ENCODE measurements at places on chromosomes 3 and 15.

GRCh38 chr3:29412110-29412509, 131.2 kb downstream of the RBMS3 start:
- no peak for DNase-seq

GRCh38 chr15:68582236-68582635, 3.4 kb downstream of the CORO2B start:
- no peak for DNase-seq

- DNase-seq, result no peak
These were observed 127.1 kb upstream of the RBMS3 start for GRCh38 chr3:29153811-29154210.

GRCh38 chr3:176430244-176431037, 766.8 kb downstream of the TBL1XR1 start:
- peak; percentile 84 for DNase-seq

- no peak for DNase-seq
These were observed 24.3 kb downstream of the PLA2G4F start for GRCh38 chr15:42131826-42132806.

- no peak for DNase-seq
These were observed 3.1 kb upstream of the CD276 start for GRCh38 chr15:73681063-73681462.
